Placental pericyte (primary cell): ENCODE measurements at places on chromosomes 6 and 20. TPM values are rescaled to one million over a fixed set of nuclear protein-coding genes. Genes with fewer than 3 reads are reported as not detected.

CGA gene
- not detected in 2 replicates for total RNA-seq

ATP6V1G2 gene
- total RNA-seq, result 0.43 and 1.5 TPM in 2 replicates

LY6G6D gene
- not detected in 2 replicates for total RNA-seq

C6orf52 gene
- total RNA-seq, result not detected in 2 replicates

SLC2A10 gene
- 40.5 and 61.7 TPM in 2 replicates for total RNA-seq

SLC22A23 gene
- total RNA-seq, result 0.88 and 2.4 TPM in 2 replicates

HDGFL1 gene
- total RNA-seq, result not detected in 2 replicates

C6orf15 gene
- not detected in 2 replicates for total RNA-seq

SEL1L2 gene
- total RNA-seq, result not detected in 2 replicates

HLA-DQB1 gene
- 0.43 TPM in 1 of 2 replicates, not detected in the other for total RNA-seq

CLVS2 gene
- total RNA-seq, result not detected in 2 replicates

OR12D3 gene
- not detected in 2 replicates for total RNA-seq

SMOC2 gene
- total RNA-seq, result 0.14 and 0.22 TPM in 2 replicates

SLC12A5 gene
- total RNA-seq, result under 0.01 TPM in 1 of 2 replicates, not detected in the other

OOEP gene
- 0.72 and 0.88 TPM in 2 replicates for total RNA-seq

LHFPL5 gene
- total RNA-seq, result not detected in 2 replicates

EPB41L1 gene
- 5.0 and 12.0 TPM in 2 replicates for total RNA-seq

SYCP2L gene
- total RNA-seq, result 0.22 TPM in 1 of 2 replicates, not detected in the other
